K562 (cell line): ENCODE measurements at places on chromosomes 4 and X. TPM values are rescaled to one million over a fixed set of nuclear protein-coding genes. Genes with fewer than 3 reads are reported as not detected.

The SNCA gene
- total RNA-seq, result 2.4 and 3.6 TPM in 2 replicates

The TRAM1L1 gene
- total RNA-seq, result 0.18 TPM in 1 of 2 replicates, not detected in the other

The ZNF330 gene
- total RNA-seq, result 78.0 and 84.0 TPM in 2 replicates

The ARMCX1 gene
- 0.38 and 0.44 TPM in 2 replicates for total RNA-seq

The FOXR2 gene
- total RNA-seq, result 0.11 and 0.20 TPM in 2 replicates

The TENM3 gene
- total RNA-seq, result 0.02 and 0.04 TPM in 2 replicates

The PPP4R3C gene
- not detected in 2 replicates for total RNA-seq

The ERVMER34-1 gene
- 0.44 and 0.54 TPM in 2 replicates for total RNA-seq

The RAB40AL gene
- total RNA-seq, result 0.42 and 0.51 TPM in 2 replicates

The OPN1LW gene
- not detected in 2 replicates for total RNA-seq

The CT45A3 gene
- 1.2 TPM in 1 of 2 replicates, not detected in the other for total RNA-seq

- no peaks in the 10 kb centered on the region for H3K4me1 ChIP-seq
- H3K36me3 ChIP-seq, result no peaks in the 10 kb centered on the region
- no peak overlapping the region for H3K4me3 ChIP-seq
Observed at GRCh38 chr4:115865736-115866135, 752.3 kb upstream of the NDST4 start.

GRCh38 chr4:15667006-15667405 lies 11.8 kb upstream of the FBXL5 start:
- no peaks in the 10 kb centered on the region for H3K27me3 ChIP-seq
- no peak overlapping the region for H3K4me3 ChIP-seq
- no peak for DNase-seq
- no peak overlapping the region for H3K27ac ChIP-seq
- H3K36me3 ChIP-seq, result peaks cover 12% of the 10 kb centered on the region; the same call in 1 of the 3 replicates
- H3K4me1 ChIP-seq, result no peaks in the 10 kb centered on the region

GRCh38 chr4:148376151-148376550 lies 66.1 kb downstream of the NR3C2 start:
- H3K4me3 ChIP-seq, result no peak overlapping the region
- H3K4me1 ChIP-seq, result no peaks in the 10 kb centered on the region
- no peaks in the 10 kb centered on the region for H3K36me3 ChIP-seq

DNA sequence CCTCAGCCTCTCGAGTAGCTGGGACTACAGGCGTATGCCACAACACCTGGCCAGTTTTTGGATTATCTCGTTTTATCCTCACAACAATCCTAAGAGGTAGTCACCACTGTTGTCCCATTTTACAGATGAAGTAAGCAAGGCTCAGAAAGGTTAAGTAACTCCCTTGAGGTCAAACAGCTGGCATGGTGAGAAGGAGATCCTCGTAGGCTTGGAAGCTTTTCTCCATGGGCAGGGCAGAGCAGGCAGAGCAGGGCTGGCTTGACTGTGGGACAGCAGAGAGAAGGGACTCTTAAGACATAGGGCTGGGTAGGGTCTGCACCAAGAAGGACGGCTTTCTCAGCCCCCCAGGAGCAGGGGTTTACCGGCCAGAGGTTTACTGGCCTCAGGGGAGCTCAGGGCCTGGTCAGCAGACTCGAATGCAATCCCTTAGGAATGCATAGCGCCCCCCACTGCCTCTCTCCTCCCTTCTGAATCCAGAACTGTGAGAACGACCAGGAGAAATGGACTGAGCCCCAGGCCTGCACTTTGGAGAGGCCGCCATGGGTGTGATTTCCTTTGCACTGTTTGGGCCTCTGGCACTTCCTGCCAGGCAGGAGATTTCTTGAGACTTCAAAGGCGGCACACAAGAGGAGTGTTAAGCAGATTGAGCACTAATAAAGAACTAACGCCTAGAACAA lies 14.0 kb upstream of the CDKN2AIP start:
- no peak for DNase-seq
- no peak overlapping the region for H3K4me3 ChIP-seq
- no peaks in the 10 kb centered on the region; the same call in 2 of the 3 replicates for H3K4me1 ChIP-seq

DNA sequence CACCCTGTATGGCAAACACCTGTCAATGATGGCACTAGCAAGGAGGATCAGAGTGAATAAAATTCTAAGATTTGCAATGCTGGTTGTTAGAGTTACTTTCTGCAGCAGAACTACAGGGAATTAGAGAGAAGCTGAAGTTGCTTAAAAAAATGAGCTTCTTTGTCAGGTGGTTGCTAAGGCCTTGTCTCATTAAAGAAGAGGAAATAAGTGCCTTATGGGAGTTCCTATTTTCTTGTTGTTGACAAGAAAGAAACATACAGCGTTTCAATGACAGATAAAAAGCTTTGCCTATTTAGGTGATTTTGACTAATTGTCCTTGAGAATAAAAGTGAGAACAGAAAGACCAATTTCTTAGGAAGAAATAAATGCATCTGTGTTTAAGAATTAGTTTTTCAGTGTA lies 106.0 kb upstream of the ARHGAP24 start:
- no peak overlapping the region for H3K4me3 ChIP-seq
- no peaks in the 10 kb centered on the region for H3K36me3 ChIP-seq
- no peaks in the 10 kb centered on the region for H3K4me1 ChIP-seq
- H3K27me3 ChIP-seq, result no peaks in the 10 kb centered on the region
- no peak overlapping the region for H3K27ac ChIP-seq

GRCh38 chr4:5561286-5561685 lies 147.1 kb downstream of the EVC2 start:
- H3K27me3 ChIP-seq, result no peaks in the 10 kb centered on the region
- DNase-seq, result no peak
- no peak overlapping the region for H3K4me3 ChIP-seq
- H3K36me3 ChIP-seq, result no peaks in the 10 kb centered on the region
- H3K4me1 ChIP-seq, result no peaks in the 10 kb centered on the region

DNA sequence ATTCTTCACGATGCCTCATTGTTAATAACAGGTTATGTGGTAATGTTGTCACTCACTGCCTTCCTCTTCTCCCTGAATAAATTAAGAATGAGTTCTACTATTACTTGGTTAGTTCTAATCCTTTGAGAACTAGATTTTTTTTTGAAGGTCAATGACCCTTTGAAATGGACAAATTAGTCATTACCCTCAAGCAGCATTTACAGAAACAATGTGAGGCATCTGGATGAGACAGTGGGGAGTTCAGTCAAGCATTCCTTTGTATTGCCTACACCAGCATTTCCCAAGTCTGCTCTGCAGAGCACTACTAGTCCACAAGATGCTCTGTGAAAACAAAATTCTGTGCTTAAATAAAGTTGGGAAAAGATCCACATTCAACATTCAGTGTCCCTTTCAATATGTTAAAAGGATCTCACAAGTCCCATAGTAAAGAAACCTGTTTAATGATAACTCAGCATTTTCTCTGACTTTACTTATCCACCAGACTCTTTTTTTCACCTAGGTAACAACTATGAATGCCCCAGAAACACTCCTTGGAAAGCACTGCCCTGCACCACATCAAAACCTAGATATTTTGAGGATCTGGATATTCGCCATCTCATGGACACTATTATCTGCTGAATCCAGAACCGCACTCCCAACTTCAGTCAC lies 60.6 kb downstream of the CHRDL1 start:
- no peaks in the 10 kb centered on the region for H3K36me3 ChIP-seq
- H3K27ac ChIP-seq, result no peak overlapping the region
- no peaks in the 10 kb centered on the region for H3K27me3 ChIP-seq
- H3K4me1 ChIP-seq, result no peaks in the 10 kb centered on the region
- H3K4me3 ChIP-seq, result no peak overlapping the region
- DNase-seq, result no peak

DNA sequence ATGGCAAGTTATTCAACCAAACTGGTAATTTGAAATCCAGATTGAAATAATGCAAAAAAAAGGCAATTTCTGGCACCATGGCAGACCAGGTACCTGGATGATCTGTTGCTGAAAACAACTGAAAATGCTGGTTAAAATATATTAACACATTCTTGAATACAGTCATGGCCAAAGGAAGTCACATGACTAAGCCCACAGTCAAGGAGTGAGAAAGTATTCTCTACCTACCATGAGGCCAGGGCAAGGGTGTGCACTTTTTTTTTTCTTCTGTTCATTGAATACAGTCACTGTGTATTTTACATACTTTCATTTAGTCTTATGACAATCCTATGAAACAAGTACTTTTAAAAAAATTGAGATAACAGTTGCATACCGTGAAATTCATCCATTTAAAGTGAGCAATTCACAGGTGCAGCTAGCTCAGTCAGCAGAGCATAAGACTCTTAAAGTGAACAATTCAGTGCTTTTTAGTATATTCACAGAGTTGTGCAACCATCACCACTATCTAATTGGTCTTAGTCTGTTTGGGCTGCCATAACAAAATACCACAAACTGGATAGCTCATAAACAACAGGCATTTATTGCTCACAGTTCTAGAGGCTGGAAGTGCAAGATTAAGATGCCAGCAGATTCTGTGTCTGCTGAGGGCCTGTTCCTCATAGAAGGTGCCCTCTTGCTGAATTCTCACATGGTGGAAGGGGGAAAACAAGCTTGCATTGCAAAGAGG lies 4.8 kb upstream of the MPP1 start:
- H3K27ac ChIP-seq, result no peak overlapping the region
- no peak for DNase-seq
- H3K4me1 ChIP-seq, result peaks cover 28% of the 10 kb centered on the region
- H3K27me3 ChIP-seq, result no peaks in the 10 kb centered on the region
- no peaks in the 10 kb centered on the region; the same call in 2 of the 3 replicates for H3K36me3 ChIP-seq
- no peak overlapping the region for H3K4me3 ChIP-seq

- H3K27ac ChIP-seq, result no peak overlapping the region
- no peaks in the 10 kb centered on the region for H3K36me3 ChIP-seq
- no peaks in the 10 kb centered on the region for H3K27me3 ChIP-seq
- DNase-seq, result peak; percentile 31
- H3K4me3 ChIP-seq, result no peak overlapping the region
Observed at GRCh38 chrX:100413229-100413628, 3.2 kb upstream of the PCDH19 start.

DNA sequence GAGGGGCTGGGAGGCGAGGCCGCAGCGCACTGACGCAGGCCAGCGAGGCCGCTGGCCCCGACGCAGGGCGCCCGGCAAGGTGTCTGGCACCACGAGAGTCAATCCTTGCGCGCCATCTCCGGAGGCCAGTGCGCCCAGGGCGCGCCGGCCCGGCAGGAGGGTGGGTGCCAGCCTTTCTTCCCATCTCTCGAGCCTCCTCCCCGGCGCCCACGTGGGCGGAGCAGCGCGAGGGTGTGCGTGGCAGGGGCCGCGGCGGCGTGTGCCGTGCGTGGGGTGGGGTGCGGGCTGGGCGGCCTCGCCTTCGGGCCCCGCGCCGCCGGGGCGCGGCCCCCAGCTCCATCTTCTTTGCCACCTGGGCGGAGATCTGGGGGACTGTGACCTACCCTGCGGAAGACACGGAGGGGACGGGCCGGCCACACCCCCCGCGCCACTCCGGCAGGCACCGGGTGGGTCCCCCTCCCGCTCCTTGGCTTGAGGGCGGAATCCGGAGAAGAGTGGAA lies 877 bp downstream of the JAKMIP1 start:
- no peak overlapping the region for H3K27ac ChIP-seq
- peaks cover 2% of the 10 kb centered on the region; the same call in 1 of the 3 replicates for H3K27me3 ChIP-seq
- DNase-seq, result no peak
- H3K4me1 ChIP-seq, result peaks cover 21% of the 10 kb centered on the region

DNA sequence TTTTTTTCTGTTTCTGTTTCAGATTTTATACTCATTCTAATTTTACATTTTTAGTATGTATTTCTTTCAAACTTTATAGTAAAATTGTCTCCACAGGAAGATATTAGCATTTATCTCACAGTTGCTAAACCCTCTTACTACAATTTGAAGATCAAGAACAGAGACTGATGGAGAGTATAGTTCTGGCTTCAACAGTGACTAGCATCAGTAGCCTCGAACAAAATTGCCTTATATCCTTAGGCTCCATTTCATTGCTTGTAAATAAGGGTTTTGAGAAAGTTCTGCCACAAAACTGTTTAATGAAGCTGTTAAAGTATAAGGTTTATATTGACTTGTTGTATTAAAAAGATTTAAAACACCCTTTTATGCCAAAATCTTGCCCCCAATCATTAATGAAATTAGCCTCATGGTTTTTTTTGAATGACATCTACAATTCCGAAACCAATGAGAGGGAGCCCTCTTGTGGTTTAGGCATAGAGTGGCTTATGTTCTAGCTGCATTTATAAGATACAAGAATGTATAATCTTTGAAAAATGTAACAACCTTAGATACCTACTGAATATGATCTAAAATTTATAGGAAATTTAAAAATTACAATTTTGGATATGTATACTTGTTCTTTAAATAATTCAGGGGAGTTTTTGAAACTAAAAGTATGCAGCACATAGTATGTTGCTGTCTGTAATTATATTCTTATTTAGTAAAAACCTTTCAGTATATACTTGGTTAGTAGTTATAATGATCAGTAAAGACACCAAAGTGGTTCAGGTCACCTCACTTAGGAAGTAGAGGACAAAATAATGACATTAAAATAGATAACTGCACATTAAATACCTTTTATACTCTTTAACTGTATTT lies 109.8 kb upstream of the HPGD start:
- no peak overlapping the region for H3K4me3 ChIP-seq
- no peaks in the 10 kb centered on the region for H3K36me3 ChIP-seq
- no peak overlapping the region for H3K27ac ChIP-seq

DNA sequence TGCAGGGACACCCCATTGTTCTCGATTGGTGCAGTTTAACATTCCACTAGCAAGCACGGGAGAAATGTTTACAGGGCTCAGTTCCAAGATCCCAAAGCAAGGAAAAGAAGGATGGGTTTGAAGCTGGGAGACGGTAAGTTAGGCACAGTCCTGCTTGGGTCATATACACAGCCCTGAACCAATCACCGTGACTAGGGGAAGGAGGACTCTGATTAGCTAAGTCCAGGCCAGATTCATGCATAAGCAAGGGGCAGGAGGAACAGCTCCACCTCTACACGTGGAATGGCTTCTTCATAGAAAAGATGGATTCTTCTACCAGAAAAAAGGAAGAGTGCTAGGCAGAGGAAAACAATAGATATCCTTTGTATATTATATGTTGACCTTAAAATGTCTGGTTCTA lies 11.0 kb upstream of the EXOC1L start:
- no peak overlapping the region for H3K4me3 ChIP-seq
- H3K36me3 ChIP-seq, result no peaks in the 10 kb centered on the region

DNA sequence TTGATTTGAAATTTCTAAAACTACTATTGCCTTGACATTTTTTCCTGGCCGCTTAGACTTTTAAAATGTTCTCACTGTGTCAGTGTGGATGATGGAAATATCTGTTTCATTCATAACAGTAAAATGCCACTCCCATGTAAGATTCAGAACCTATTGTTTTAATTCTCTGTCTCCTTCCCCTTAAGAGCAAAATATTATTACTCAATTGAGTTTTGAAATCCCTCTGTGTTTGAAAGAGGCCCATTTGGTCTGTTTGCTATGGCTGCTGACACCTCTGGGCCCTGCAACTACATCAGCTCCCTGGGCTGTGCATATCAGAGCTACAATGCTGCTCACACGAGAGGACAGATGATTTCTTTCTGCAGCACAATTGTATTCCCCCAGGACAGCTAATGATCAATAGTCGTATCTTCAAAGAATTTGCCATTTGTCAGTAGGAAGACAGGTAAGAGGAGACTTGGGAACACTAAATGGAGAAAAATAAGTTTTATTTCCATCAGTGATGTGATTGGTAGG lies 388.0 kb upstream of the GALNT7 start:
- H3K27me3 ChIP-seq, result no peaks in the 10 kb centered on the region
- H3K27ac ChIP-seq, result no peak overlapping the region

DNA sequence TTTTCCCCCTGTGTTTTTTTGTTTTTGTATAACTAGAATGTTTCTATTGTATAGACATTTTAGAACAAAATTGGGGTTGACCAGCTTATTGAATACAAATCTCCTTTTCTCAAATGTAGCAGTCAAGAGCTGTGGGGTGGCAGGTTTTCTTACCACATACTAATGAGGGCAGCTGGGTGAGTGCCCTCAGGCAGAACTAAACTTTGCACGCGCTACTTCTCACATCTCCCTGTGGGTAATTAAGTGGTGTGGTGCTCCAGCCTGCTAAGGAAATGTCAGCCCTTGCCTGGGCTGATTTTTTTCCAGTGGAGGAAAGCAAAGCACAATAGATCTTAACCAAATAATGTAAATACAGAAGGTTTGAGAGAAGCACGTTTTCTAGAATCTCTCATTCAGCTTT lies 717.6 kb upstream of the TENM3 start:
- H3K36me3 ChIP-seq, result no peaks in the 10 kb centered on the region
- H3K27me3 ChIP-seq, result no peaks in the 10 kb centered on the region
- H3K27ac ChIP-seq, result no peak overlapping the region
